ENCODE measurements at places on chromosomes 3 and 15.

DNA sequence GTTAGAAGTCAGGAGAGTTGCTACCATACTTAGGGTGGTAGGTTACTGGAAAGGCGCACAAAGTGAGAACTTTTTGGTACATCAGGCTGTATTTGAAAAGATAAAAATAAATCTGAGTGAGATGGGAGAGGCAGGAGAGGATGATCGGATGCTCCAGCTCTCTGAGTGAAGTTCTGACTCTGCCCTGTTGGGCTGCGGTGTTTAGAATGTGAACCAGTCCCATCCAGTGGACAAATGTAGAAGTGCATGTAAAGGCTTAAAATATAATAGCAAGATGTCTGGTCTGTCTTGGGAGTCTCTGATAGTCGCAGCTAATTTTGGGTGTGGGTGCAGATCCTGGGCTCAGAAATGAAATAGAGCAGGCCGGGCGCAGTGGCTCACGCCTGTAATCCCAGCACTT, 30.4 kb downstream of the ACKR2 start:
- peak; percentile 15 for DNase-seq

DNA sequence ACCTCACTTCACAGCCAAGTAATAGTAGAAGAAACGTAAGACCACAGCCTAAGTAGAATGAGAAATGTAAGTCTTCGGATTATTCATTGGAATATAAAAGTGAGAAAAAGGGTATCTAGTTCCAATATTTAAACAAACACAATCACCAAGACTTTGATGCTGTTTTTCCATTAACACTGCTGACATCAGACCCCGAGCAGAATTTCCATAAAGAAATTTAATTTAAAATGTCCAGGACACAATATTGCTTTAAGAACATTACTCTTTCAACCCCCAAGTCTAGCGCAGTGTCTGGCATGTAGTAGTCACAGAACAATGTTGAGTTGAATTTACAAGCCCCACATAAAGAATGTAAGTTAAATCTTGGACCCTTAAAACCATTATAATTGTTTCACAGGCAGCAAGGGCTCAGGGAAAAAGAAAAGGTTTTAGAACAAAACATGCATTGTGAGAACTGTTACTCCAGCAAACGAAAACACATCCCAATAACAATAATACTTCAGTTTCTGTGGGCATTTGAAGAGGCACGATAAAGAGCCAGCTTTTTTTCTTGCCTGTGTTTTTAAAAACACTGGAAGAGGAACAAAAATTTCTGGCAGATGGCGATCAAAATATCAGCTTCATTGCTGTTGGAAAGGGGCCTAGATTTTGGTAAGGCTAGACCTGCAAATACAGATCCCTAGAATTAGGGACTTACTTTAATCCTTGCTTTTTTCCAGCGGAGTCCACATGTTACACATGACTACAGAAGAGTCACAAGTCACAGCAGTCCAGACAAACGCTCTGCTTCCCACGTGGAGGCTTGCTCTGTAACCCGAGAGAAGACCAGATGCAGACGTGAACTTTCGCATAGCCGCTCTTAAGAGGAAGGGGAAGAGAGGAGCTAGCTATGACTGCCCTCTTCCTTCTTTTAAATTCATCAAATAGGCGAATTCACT, 77.9 kb upstream of the IGSF10 start:
- DNase-seq = peak; percentile 98

- no peak for DNase-seq
Measured at GRCh38 chr3:108448593-108448992, 61.8 kb downstream of the MYH15 start.

DNA sequence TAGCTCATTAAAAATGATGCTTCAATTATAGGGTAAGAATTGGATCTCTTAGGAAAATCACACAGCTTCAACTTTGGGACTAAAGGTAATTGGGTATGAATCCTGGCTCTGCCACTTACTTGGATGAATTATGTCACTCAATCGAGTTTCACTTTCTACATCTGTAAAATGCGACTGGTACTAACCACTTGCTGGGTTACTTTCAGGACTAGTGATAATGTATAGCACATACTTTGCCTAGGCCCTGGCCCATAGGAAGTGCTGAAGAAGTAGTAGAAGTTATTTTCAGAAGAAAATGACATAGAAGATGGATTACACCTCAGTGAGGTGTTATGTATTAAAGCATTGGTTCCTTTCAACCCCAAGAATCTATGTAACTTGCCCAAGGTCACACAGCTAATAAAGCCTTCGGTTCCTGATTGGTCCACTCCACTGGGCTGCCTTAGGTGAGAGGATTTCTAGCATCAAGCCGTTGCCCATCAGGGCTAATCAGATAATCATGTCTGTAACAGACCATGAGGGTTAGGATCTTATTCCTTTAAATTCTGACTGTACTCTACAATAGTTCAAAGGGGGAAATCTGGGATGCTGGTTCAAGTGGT, 29.4 kb upstream of the AP4E1 start:
- no peak for DNase-seq

DNA sequence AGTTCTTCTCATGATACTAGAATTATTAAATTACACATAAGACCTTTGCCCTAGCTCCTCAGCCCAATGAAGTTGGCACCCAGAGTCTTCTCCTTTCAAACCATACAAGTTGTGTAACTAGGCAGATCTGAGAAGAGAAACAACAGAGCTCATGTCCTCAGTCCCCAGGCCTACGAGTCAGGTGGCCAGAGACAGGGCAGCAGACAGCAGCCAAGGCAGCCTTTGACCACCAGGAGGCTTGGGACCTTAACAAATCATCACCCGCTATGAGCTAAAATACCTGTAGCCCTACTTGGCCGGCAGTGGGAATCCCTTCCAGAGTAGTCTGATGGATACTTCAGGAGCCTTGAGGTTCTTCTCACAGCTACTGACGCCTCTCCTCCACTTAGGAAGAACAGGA, 18.3 kb downstream of the STIMATE start:
- no peak for DNase-seq

- DNase-seq = no peak
Measured at GRCh38 chr3:55204417-55204816, 276.6 kb upstream of the LRTM1 start.

- no peak for DNase-seq
Measured at GRCh38 chr3:158847452-158847821, 45.6 kb downstream of the MFSD1 start.

DNA sequence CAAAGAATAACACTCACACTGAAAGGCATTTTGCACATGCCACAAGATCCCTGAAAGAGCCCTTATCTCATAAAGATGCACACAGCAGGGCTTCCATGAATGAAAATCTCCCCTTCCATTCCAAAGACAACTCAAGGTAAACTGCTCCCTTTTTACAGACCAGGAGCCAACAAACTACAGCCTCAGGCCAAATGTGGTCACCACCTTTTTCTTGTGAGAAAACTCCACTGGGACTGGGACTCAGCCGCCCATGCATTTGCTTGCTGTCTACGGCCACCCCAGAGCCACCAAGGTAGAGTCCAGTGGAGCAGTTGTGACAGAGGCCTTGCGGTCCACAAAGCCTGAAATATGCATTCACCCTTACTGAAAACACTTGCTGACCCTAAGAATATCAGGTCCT, 334.8 kb downstream of the OCA2 start:
- no peak for DNase-seq

DNA sequence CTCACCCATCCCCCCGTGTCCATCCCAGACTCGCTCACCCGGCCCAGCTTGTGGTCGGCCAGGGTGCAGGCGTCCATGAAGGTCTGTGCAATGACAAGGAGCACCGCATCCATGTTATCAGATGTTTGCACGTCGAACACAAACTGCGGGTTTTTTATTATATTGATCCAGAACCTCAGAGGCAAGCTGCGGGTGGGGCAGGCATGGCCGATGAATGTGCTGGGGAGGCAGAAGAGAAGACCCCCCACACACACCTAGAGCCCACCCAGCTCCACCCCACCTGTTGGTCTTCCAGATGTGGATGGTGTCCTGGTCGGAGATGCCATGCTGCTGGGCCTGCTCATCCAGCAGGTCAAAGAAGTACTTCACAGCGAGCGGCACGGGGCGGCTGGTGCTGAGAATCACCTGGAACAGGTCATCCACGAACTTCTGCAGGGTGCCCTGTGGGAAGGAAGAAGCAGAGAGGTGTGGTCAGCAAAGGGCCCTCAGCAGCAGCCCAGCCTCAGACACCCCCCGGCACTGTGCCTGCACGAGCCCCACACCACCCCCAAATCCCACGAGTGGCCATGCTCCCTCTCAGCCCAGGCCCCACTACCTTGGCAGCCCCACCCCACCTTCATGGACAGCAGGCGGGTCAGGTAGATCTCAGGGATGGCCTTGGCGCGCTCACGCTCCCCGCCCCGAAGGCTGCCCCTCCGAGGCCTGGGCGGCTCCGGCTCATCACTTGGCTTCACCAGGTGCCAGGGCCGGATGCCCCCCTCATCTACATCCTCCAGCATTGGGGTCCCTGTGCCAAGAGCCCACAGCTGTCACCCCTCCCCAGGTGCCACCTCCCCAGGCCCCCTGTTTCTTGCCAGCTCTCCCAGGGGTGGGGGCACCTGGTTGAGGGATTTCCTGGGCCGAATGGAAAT, 20.3 kb downstream of the PLXNB1 start:
- no peak for DNase-seq

- DNase-seq = no peak
Measured at GRCh38 chr3:73815966-73816365, 191.2 kb upstream of the PDZRN3 start.

GRCh38 chr15:70669966-70670658, 93.2 kb downstream of the UACA start:
- DNase-seq = no peak

DNA sequence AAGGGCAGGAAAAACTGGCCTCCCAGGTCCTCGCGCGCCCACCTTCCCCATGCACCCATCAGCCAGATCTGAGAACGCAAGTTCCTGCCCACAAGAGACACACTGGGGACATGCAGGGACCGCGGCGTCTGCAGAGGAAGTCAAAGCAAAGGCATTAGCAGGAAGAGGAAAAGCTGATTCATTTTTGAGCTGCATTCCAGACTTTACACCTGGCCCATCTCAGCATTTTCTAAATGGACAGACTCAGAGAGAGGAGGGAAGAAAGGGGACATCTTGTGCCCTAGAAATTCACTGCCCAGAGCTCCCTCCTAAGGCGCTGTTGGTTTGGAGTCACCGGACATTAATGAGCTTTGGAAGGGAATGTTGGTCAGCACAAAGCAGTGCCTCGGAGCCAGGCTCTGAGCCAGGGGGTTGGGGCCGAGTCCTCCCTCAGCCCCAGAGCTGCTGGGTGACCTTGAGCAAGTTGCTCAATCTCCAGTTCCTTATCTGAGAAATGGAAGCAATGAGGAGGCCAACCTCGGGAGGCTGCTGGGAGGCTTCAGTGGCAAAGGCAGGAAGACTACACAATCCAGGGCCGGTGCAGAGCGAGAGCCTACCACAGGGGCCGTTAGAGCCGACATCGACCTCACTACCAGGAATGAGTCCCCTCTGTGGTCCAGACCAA, 150.5 kb upstream of the IQSEC1 start:
- DNase-seq = no peak

DNA sequence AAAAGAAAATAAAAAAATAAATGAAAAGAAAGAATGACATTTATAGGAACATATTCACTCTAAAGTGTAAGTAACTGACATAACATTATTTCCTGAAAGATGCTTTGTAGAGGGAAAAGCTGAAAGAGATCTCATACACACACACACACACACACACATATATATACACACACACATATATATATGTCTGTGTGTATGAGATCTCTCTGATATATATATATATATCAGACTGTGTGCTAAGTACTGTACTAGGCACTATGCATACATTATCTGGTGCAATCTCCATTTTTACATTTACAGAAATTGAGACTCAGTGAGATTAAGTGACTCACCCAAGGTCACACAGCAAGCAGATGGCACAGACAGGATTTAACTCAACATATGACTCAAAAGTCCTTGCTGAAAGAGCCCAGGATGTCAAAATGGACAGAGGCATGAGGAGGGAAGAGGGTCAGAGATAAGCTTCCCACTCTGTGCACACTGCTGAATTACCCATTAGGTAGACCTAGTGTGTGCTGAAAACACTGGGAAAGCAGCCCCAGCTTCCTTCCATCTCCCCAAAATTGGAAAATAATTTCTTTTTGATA, 15.0 kb downstream of the BHLHE40 start:
- no peak for DNase-seq

GRCh38 chr3:64681827-64682226, 6.0 kb downstream of the ADAMTS9 start:
- DNase-seq = peak; percentile 37

DNA sequence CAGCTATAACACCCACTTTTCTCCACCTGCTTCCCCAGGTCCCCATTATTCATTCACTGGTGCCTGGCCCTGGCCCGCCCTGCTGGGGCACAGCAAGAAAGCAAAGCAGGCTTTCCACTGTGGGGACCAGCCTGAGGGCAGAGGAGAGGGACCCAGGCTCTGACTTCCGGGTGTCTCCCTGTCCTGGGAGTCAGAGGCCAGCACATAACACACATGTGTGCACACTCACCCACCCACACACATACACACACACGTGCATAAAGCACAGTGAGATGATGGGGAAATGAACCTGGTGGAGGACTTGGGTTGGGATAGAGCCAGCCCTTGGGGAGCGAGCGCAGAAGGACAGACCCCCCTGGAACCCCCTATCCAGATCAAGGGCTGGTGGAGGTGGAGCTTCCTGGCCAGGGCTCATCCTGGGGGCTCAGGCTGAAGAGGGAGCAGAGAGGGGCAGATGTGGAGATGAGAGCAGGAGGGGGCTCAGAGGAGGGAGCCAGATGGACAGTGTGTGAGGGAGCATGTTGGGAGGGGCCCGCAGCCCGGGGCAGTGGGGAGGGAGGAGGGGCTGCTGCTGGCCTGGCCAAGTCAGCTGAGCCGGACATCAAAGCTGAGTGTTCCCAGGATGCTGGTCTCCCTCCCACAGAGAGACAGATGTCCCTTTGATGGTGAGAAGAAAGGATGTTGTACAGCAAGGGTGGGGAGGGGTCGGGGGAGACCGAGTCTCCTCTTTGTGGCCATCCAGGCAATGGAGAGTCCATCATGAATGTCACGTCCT, 78.2 kb downstream of the LINGO1 start:
- DNase-seq = peak; percentile 74

GRCh38 chr3:71702131-71703024, 22.8 kb downstream of the EIF4E3 start:
- DNase-seq = no peak

DNA sequence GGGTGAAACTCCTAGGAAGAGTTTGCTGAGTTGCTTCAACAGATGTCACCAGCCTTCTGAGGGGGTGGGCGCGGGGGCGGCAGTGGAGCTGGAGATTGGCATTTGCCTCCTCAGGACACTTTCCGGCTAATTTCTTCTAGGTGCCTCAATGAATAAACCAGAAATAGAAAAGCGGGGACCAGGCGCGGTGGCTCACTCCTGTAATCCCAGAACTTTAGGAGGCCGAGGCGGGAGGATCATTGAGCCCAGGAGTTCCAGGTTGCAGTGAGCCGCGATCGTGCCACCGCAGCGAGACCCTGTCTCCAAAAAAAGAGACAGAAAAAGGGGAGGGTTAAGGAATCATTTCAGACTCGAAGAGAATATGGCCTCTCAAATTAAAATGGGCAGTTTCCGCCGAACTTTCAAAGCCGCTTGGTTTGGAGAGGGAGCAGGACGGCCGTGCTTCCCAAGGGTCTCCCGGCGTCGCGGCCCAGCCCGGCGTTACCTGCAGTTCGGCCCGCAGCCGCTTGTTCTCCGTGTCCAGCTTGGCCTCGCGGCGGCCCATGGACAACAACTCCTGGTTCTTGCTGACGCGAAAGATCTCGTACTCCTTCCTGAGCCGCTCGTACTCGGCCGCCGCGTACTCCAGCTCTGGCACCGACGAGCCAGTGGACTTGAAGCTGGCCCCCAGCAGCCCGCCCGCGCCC, 587 bp downstream of the NPHP3 start:
- peak; percentile 64 for DNase-seq

Data from NCI-H524 (cell line).